ENCODE measurements at places on chromosomes 2 and 18. TPM values are rescaled to one million over a fixed set of nuclear protein-coding genes. Genes with fewer than 3 reads are reported as not detected.

DNA sequence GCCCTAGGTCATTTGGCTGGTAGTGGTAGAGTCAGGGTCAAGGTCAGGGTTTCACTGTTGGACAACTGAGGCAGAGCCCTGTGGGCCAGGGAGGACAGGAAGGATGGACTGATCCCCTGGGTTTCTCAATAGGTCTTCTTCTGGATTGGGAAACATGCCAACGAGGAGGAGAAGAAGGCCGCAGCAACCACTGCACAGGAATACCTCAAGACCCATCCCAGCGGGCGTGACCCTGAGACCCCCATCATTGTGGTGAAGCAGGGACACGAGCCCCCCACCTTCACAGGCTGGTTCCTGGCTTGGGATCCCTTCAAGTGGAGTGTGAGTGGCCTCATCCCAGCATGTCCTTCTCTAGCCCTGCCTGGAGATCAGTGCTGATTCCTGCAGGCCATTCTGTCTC is 18.1 kb downstream of the VIL1 start:
- DNase-seq = no peak

DNA sequence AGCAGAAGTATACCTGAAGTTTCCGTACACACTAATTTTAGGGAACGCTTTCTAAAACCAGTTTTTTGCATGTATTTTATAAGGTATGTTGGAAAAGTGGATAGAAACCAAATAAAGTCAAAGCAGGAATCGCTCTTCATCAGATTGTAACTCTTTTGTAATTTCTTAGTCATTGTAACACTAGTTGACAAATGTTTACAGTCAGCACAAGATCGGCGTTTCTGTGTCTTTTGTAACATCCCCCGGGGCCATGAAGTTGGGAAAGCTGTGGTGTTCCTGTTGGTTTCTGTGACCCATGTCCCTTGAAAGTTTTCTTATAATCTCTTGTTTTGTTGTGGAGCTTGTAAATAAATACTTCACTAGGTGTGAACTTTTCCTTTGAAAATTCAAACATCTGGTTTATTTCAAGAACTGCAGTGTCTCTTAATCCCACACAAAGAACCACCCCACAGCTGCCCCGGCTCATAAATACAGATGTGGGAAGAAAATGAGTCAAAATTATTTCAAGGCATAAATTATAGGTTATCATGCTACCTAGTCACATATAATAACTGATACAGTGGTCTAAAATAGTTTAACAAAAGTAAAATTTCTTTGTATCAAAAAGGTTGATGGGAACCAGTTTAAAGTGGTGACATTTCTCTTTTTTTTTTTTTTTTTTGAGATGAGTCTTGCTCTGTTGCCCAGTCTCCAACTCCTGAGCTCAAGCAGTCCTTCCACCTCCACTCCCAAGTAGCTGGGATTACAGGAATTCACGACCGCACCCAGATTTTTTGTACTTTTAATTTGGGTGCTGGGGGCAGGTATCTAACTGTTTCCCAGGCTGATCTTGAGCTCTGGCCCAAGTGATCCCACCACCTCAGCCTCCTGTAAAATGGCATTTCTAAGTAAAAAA is 751 bp upstream of the NMI start:
- DNase-seq = peak; percentile 31

GRCh38 chr2:120559401-120559800 is 176.3 kb upstream of the GLI2 start:
- DNase-seq = no peak

PIEZO2 gene
- not detected for total RNA-seq

- no peak for DNase-seq
Measured at GRCh38 chr18:61824733-61825363, 68.0 kb downstream of the RNF152 start.
